ENCODE measurements at places on chromosomes 7 and 10.

DNA sequence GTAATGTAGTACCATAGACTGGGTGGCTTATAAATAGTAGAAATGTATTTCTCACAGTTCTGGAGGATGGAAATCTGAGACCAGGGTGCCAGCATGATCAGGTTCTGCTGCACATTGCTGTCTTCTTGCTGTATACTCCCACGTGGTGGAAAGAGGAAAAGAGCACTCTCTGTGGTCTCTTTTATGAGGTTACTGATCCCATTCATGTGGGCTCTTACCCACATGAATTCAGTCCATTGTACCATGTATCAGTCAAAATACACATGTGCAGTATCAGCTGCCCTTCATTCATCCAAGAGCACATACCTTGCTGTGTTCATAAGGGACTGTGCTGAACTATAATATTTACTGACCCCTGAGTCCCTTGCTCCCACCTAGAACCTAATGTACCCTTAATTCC lies 17.1 kb downstream of the PNLIPRP2 start:
- DNase-seq, result no peak

- no peak for DNase-seq
Observed at GRCh38 chr10:33136271-33136670, 178.2 kb upstream of the ITGB1 start.

DNA sequence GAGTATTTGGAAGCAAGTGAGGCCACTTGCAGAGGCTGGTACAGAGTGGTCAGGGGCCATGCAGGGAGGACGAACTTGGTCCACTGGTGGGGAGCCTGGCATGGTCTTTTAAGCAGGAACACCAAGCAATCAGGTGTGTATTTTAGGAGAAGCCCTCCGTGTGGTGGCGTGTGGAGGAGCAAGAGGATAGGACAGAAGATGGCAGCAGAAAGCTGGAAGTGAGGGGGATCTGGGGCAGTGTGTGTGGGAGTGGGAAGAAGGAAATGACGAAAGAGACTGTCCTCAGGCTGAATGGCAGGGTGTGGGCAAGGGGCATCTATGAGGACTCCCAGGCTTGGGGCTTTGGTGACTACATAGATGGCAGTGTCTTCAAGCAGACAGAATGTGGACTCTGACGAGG lies 51.2 kb downstream of the TEX36 start:
- DNase-seq, result no peak

DNA sequence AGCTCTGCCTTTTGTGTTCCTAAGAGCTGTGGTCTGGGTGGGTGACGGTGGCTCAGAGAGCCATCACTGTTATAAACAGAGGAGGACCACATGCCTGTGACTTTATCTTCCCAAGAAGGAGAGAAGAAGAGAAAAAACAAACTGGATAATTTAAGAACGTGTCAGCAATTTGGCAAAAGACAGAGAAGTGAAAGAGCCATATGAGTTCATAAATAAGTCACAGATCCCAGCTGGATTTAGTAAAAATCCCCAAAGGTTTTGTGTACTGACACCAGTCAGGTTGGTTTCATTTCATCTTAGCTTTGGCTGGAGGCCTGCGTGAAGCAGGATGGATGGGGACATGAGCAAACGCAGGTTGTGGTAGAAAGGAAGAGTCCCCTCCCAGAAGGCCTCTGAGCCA lies 120.7 kb downstream of the CXCL12 start:
- DNase-seq, result no peak

GRCh38 chr10:87987206-87987605 lies 123.8 kb downstream of the PTEN start:
- DNase-seq, result no peak

DNA sequence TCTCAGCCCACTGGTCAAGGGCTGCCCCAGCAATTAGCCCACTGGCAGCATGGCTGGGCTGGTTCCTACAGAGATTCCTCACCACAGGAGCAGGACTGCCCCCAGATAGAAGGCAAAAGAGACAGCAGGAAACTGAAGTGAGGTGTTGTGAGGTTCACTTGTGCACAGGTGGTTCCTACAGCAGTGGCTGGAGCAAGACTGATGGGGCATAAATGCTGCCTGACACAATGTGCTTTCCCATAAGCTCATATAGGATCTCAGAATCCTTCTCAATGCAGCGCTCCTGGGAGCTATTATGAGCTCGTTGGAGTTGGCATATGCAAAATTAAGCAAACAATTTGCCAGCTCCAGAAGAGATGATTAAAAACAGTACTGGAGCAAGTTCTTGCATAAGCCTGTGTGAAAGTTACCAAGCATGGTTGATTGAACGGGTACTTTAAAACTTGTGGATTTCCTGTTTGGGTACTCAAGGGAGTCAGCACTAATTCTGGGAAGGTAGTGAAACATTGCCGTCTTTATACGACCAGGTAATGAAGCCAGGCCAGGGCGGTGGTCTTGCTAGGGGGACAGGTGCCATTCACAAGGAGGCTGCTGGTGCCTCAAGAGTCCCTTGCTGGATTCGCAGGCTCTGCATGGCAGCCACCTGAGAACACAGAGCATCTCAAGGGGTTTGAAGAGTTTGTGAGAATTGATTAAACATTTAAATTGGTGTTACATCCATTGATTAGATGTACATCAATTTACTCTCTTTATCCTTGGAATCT lies 20.3 kb upstream of the PRKCQ start:
- DNase-seq, result no peak

DNA sequence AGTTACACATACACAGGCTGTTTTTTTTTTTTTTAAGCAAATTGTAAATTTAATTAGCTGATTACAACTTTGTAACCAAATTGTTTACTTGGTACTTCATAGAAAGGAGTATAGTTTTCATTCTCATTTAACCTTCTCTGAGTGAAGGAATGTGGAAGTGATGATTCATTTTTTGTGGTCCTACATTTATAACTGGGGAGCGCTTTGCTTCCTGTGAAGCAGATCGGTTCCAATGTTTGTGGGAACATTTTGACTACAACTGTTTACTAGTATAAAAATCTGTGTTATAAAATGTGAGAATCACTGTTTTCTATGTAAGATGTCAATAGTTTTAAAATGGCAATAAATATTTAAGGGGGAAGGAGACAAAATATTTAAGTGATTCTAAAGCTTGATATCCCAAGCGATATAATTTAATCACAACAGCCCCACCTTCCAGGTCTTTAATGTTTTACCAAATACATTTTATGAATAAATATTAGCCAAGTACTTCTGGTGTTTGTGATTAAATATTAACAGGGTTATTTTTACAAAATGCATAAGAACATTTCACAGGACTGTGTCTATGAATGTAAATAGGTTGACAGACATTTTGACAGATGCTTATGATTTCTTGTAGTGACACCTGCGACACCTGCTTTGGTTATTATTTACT lies 57.1 kb downstream of the NXPH1 start:
- DNase-seq, result no peak

DNA sequence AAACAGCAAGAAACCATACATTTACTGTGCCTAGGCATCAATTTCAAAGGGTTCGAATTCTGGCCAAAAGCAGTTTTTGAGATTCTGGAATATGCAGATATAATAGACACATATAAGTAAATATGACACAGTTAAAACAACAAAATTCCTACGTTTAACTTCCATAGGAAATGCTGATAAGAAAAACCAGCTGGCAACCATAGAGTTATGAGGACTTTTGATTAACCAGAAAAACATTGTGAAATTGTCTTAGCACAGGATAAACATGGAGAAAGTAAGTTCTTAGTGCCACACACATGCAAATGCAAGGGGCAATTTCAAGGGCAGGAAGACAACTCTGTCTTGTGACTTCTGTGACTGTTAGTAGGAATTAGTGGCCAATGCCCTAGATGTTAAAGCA lies 702.1 kb downstream of the TNS3 start:
- DNase-seq, result no peak

DNA sequence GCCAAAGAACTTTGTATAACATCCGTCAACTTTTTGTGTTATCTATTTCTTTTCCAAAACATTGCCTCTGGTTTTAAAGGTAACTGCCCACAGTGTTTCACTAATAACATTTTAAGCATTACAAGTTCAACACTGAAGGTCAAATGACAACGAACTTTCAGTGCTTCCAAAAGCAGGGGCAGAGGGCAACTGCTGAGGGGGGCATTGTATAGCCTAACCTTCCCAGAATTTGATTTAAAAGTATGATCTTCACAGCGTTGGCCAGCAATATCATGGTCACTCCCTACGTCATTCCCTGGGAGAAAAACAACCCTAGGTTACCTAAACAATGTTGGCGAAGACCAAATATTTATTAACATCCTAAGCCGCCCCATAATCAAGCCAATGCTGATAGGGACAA lies 2.5 kb upstream of the GOT1 start:
- no peak for DNase-seq

GRCh38 chr7:30027065-30027456 lies 559 bp upstream of the FKBP14 start:
- DNase-seq, result no peak

GRCh38 chr10:86945361-86946212 lies 11.8 kb downstream of the MMRN2 start:
- DNase-seq, result no peak

- no peak for DNase-seq
Observed at GRCh38 chr7:8442814-8443304, 9.4 kb downstream of the NXPH1 start.

DNA sequence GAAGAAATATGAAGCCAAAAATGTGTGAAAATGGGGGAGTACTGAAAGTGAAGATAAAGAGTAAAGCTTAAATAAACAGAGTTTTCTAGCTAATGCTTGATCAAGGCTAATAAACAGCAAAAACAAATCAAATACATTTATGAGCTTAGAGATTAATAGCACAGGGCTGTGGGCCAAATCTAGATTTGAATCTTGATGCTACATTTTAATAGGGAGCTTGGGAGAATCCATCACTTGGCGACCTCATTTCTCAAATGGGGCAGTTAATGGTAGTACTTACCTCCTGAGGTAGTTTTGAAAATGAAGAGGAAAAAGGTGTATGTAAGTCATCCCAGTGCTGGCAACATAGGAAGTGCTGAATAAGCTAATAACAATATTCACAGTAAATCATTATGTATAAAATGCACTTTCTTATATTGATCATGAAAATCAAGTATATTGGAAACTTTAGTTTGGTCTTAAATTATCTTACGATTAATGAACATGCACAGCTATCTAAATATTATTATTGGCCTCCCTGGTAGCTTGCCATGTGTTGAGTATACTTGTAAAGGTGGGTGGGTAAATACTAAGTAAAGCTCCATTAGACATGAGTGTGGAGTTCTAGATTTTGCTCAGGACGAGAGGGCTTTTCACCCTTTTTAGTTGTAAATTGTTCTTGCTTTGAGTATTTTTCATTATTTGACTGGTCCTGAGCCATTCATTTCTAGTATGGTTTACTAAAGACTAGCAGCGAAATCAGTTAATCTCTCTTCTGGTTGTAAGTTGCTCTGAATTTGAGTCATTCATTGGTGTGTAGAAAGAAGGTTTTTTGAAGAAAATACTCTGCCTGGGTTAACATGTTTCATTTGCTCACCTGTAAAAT lies 5.1 kb downstream of the BICC1 start:
- DNase-seq, result no peak

DNA sequence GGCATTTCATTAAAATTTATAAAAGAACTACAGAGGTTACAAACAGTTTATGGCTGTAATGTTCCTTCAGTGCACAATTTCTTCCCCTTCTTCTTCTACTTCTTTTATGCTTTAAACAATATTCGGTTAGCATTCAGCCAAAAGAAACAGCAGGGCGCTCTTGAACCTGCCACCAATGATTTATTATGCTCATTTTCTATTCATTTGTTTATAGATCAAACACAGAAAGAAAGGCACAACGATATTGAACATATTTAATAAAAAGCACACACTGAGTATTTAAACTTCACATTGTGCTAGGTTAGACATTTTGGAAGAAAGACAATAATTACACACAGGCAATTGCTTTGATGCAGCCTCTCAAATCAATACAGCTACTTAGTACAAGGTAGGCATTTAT lies 1025.8 kb upstream of the LRRN3 start:
- DNase-seq, result no peak

DNA sequence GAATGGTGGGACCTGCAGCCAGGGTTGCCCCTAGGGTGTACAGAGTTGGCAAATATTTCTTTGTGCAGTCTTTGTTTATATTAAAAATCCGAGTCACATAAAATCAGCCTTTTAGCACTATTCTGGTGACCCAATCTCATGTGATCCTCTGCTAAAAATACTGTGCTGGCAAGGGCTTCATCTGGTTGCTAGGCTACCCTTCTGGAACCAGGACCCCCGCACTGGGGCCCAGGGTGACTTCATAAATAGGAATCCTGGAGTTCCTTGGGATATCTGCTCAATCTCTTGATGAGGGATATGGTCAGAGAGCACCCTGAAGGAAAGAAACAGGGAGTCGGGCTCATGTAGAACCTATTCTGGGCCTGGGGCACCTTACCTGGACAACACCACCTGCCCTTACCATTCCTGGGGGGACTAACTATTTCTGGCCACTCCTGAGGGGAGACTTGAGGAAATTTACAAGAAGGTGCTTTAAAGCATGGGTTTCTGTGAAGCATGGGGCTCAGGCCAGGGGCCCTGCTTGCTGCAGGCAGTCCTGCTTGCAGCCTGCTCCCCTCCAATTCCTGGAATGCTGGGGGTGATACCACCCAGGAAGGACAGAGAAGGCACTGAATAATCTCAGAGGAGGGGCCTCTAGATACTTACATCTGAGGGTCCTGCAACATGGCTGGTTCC lies 44.7 kb downstream of the SH2D4B start:
- DNase-seq, result no peak

- no peak for DNase-seq
Observed at GRCh38 chr10:103824281-103824680, 31.1 kb downstream of the SH3PXD2A start.

GRCh38 chr7:30163231-30163894 lies 28.6 kb downstream of the MTURN start:
- DNase-seq, result no peak

DNA sequence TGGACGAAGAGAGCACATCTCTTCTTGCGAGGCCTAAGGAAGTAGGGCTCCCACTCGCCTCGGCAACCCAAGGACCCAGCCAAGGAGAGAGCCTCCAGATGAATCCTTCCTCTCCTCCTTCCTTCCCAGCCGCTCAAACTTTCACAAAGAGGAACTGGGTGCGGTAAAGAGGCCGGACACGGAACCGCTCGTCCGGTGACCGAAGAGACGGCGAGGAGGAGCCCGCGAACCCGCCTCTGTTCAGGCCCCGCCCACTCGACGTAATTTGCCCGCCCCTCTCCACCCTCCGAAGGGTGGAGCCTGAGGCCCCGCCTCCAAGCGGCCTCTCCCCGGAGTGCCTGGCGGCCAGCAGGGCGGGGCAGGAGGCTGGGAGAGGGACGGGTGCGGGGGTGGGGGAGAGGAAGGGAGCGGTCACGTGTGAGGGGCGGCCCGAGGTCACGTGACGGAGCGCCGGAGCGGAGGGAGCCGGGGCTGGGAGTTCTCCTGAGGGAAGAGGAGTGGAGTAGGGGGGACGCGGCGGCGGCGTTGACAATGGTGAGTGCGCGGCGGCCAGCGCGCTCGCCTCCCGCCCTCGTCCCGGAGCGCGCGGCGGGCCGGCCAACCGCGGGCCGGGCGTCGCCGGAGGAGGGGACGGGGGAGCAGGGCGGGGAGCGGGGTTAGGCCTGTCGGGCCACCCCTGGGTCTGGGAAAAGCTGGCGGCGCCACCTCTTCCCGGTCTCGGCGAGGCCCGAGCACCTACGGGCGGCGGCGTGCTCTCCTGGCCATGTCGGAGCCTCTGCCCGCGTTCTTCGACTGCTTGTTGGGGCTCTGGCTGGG lies at the start of gene VPS26A:
TSS of gene VPS26A (plus strand) at position 432 of the 816 bp plus-strand sequence. CDS start at position 532, 100 bp downstream.
- DNase-seq, result peak; percentile 100

GRCh38 chr10:71751515-71752224 lies 21.6 kb downstream of the VSIR start:
- DNase-seq, result no peak

GRCh38 chr10:11849911-11850310 lies 26.8 kb downstream of the PROSER2 start:
- no peak for DNase-seq
